ENCODE measurements at places on chromosomes 5 and 9.

- DNase-seq, result no peak
Measured at GRCh38 chr5:143036146-143036927, 266.2 kb downstream of the ARHGAP26 start.

DNA sequence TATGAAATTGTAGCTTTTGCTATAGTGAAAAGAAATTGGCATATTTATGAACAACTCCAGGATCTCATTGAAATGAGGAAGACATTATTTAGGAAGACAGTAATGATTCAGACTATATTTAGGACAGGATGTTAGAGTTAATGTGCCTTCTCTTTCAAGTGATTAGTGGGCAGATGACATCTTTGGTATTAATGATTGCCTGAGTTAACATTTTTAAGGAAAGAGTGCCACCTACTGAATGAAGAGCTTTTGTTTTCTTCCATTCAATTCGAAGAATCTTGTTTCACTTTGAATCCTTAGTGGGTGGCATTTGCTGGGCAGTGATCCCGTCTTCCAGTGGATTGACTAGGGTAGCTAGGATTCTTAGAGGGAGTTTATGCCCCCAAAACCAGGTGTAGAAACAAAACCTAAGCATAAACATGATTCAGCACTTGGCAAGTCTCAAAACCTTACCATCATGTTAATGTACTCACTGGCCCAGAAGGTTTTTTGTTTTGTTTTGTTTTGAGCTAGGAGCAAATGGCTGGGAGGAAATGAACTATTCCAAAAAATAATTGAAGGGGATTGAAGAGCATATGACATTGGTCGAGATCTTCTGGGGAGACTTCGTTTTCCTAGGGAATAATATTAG, 23.2 kb downstream of the MAP3K1 start:
- DNase-seq, result no peak

DNA sequence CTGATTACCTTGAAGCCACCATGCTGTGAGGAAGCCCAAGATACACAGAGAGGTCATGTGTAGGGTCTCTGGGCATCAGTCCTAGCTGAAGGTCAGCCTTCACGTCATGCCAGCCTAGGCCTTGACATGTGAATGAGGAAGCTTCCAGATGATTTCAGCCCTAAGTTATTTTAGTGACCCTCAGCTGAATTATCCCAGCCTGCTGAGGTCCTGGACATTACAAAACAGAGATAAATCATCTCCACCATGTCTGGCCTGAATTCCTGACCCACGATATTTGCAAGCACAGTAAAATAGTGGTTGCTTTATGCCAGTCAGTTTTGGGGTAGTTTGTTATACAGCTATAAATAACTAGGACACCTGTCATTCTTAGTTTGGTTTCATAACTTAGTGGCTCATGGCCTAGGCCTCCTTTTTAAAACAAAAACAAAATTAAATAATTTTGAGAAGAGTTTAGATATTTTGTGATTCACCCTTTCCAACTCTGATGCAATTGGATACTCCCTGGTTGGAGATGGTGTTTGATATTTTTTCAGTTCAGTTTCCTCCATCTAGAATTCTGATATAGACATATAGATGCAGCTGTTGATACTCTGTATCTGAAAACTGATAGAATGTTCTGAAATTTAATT, 571.3 kb upstream of the CLINT1 start:
- DNase-seq, result no peak

DNA sequence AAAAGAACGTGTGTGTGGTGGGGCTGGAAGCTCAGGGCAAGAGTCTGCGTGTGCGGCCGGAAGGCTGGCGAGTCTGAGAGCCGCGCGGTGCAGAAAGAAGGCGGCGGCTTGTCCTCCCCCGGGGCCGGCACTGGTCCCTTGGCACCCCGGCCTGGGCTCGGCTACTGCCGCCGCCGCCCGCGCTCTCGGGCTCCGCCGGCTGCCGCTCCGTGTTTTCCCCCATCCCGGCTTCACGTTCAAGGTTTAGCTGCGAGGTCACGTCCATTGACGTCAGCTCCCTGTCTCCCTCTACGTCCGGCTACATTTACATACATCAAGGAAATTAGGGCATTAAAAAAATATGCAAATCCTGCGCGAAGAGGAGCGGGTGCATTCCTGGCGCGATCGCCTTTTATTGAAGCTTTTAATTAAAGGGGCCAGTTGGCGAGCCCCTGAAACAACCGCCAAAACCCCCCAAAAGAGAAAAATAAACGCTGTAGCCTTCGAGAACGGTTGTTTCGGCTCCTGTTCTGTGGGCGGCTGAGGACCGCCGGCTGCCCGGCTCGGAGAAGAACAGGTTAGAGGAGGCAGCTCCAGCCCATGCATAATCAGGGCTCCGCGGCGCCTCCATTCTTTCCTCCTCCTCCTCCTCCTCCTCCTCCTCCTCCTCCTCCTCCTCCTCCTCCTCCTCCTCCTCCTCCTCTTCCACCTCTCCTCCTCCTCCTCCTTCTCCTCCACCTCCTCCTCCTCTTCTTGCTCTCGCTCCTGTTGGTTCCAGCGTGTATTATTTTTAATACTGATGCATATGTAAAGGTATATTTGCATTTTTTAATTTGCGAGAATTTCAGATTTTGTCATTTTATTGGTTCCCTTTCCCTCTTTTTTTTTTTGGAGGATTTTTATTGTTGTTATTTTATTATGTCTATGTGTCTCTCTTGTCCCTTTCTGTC, 207.0 kb downstream of the MEF2C start:
- DNase-seq, result no peak

- DNase-seq, result no peak
Measured at GRCh38 chr5:107331312-107331711, 339.4 kb downstream of the EFNA5 start.

- no peak for DNase-seq
Measured at GRCh38 chr5:9766581-9766980, 136.4 kb upstream of the TAS2R1 start.

DNA sequence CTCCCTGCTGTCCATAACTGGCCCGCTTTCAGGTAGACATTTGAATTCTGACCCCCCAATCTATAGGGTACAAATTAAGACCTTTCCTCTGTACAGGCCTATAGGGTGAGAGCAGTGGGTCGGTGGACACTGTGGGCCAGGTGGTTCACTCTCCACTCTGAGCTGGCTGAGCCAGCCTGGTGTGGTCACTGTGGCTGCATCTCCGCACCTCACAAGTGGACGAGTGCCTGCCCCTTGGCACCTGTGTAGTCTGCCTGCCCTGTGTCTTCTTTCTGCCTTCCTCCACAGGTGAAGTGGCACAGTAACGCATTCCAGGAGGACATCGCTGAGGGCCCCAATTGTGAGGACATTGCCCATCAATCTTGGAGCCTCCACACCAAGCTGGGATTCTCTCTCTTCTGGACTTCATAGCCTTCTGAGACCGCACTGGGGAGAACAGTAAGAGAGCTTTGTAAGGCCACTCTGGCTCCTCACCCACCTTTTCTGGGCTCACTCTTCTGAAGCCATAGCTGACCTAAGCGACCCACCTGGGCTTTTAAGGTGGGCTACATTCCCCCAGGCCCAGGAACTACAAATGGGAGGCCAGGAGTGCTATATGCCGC, 33.5 kb upstream of the JADE2 start:
- DNase-seq, result no peak
